Non-pigmented ciliary epithelial cell (primary cell): ENCODE measurements at places on chromosomes 1 and 21.

DNA sequence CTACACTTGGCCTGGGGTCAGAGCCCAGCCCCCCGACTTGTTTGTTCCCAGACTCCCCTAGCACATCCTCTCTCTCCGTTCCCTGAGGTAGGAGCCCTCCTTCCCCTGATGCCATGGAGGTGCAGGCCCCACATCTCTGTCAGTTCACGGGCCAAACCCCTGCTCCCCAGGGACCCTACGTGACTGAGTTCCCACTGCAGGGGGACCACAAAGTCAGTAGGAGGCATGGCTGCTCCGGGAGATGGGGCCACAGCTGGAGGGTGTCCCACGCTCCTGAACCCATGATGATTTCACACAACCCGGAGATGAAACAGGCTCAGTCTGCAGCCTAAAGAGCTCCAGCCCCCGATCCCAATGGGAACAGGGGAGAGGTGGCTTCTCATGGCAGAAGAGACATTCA is 272.2 kb downstream of the NPHP4 start:
- DNase-seq, result no peak

- no peak for DNase-seq
These were observed 163.7 kb upstream of the EDN2 start for GRCh38 chr1:41648230-41648629.

DNA sequence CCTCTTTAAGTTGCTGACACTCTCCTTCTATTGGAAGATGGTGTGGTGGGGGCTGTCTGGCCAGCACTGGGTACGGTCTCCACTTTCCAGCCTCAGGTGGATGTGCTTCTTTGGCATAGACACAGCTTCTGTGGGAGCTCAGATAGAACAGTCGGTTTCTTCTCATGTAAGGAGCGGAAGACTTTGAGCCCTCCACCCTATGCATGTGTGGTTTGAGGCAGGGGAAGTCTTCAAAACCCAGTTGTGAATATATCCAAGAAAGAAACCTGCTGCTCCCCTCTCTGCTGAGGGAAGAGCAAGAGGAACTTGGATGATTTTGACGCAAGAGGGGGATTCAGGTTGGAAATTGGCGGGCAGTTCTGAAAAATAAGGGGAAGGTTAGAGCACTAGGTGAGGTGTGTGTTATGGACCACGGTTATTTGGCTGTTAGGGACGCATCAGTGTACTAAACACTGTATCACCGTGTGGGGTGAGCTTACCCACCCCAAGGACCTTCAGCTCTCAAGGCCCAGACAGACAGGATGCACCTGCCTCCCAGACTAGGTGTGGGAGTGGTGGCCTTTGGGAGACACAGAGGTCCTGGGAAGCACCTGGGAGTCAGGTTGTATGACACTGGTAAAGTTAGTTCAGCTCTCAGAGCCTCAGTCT is 36.2 kb downstream of the IL6R start:
- DNase-seq, result no peak

DNA sequence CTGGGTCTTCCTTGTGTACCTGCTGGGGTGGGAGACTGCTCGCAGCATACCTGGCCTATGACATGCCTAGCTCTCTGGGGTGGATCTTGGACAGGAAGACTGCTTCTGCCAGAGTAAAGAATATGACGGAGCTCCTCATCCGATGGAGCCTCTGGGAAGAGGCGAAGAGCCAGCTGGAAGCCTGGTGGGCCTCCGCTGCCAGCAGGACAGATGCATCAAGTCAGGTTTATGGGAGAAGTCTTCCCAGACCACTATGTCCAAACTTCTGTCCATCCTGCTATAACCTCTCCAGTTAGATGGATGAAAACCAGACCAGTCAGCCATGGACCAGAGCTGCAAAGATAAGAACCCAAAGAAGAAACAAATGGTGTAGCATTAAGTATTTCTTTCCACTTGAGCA is 27.7 kb upstream of the NGF start:
- no peak for DNase-seq

DNA sequence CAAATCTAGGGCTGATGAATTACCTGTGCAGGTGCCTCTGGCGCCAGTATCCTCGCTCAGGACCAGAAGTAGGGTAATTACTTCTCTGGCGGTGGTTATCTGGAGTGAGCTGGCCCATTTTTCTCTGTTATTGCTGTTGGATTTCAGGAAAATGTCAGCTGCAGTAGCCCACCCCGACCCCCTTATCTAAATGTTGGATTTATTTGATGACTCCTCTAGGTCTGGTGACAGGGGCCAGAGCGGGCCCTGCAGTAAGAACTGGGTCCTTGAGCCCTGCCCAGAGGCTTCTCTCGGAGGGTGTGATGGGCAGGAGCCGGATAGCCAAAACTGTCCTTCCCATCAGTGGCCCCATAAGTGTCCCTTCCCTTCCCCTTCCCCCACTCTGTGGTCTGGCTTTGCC is 384.3 kb downstream of the PTPRU start:
- no peak for DNase-seq

- no peak for DNase-seq
These were observed 12.9 kb downstream of the MORN1 start for GRCh38 chr1:2378441-2378851.

DNA sequence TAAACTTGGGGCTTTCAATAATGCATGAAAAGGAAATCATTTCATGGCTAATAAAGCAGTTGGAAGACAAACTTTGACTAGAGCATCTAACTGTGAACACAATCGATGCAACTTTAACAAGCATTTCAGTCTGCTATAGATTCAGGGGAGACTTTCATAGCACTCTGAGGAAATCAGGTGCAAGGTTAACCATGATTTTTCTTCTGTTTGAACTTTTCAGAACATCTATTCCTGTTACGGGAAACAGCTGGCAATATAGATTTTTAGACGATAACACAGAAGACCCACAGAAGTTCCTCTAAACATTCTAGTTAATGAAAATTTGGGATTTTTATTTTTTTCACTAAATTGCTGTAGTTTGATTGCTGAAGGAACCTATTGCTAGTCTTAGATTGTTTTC is 177.3 kb downstream of the TRIM33 start:
- no peak for DNase-seq

GRCh38 chr1:18807334-18808063 is 52.0 kb downstream of the TAS1R2 start:
- no peak for DNase-seq

DNA sequence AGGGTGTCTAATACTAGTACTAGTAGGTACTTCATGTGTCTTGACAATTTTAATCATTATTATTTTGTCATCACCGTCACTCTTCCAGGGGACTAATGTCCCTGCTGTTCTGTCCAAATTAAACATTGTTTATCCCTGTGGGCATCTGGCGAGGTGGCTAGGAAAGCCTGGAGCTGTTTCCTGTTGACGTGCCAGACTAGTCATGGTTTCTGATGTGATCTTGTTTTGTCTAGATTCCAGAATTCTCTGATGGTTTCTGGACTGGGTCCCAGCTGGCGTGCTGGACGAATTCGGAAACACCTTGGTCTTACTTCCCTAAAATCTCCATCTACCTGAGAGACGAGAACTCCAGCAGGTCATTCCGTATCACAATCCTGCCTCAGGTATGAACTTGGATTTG is 66.1 kb upstream of the FAM3B start:
- no peak for DNase-seq

GRCh38 chr1:24566236-24566867 is 10.5 kb downstream of the NCMAP start:
- DNase-seq, result no peak

DNA sequence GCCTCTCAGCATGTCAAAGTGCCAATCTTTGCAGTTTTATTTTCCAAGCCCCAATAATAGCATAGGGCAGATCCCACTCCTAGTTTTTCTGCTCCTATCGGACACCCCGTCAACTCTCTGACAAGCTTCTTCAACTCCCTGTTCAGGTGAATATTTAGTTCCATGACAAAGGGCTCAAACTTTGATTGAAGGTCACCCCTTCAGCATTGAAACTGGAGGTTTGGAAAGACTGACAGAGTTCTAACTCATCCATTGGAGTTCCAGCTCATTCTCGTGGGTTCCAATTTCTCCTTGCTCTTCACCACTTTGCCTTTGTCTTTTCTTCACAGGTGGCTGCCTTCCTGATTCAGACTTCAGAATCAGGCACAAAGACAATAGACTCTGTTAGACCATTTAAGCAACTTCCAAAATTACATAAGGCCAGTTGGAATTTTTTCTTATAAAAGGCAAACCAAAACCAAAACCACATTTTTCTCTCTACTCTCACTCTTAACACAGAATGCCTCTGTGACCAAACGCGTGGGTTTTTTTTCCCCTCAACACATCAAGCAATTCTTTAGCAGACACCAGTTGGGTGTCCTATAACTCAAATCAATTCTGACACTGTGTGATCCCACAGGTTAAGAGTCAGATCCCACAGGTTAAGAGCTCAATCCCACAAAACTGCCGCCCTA is 169.3 kb upstream of the USP25 start:
- DNase-seq, result no peak

DNA sequence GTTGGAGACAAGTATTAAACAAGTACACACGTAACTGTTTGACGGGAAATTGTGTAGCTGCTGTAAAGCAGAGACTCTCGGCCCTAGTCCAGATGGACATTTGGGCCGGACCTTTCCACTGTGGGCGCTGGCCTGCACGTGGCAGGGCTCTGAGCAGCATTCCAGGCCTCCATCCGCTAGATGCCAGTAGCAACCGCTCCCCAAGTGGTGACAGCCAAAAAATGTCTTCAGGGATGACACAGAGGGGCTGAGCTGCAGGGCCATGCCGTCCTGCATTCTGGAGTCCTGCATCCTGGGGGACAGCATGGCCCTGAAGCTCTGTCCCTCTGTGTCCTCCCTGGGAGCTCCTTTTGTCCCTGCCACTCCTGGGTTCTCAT is 24.8 kb downstream of the A3GALT2 start:
- DNase-seq, result no peak

GRCh38 chr21:15671188-15671587 is 58.6 kb upstream of the USP25 start:
- DNase-seq, result no peak

GRCh38 chr1:18256282-18257235 is 149.0 kb downstream of the IGSF21 start:
- DNase-seq, result no peak

- no peak for DNase-seq
These were observed 32.1 kb upstream of the ACTRT2 start for GRCh38 chr1:2989185-2989584.

GRCh38 chr1:3403388-3404231 is 50.9 kb upstream of the ARHGEF16 start:
- no peak for DNase-seq

GRCh38 chr1:87230501-87230900 is 98.2 kb upstream of the LMO4 start:
- no peak for DNase-seq

- DNase-seq, result peak; percentile 87
These were observed 17.1 kb downstream of the TTF2 start for GRCh38 chr1:117077267-117077666.

DNA sequence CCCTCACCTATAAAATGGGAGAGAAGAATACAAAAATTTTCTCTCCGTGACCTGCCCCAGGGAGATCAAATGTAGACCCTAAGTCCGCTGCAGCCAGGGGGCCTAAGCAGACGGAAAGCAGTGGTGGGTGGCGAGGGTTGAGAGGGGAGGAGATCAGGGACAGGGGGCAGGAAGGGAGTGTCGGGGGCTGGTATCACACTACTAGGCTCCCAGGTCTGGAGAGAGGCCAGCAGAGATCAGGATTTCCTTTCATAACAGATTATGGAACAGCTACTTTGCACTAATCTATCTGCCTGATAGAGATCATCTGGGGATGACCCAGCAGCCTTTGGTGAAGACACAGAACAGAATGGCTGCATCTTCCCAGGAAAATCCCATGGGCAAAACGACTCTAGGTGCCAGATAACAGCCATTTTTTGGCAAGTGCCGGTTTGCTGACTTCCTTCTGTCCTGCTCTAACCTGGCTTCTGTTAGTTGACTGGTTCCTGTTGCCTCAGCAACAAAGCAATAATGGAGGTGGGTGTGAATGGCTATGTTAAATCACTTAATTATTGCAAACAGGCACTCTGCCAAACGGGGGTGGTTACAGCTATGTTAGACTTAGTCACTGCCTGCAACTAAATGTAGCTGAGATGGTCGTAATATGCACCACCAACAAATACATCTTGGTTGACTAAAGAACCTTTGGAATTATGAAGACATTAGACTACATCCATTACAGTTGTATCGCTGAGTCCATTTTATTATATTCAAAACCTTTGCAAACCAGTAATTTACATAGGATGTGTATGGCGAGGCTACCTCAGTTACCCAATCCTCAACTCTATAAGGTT is 30.0 kb upstream of the EPS8L3 start:
- peak; percentile 65 for DNase-seq

- DNase-seq, result no peak
These were observed 18.1 kb downstream of the NAV1 start for GRCh38 chr1:201556841-201557571.

- DNase-seq, result no peak
These were observed 41.8 kb downstream of the MAP3K7CL start for GRCh38 chr21:29172282-29172681.

DNA sequence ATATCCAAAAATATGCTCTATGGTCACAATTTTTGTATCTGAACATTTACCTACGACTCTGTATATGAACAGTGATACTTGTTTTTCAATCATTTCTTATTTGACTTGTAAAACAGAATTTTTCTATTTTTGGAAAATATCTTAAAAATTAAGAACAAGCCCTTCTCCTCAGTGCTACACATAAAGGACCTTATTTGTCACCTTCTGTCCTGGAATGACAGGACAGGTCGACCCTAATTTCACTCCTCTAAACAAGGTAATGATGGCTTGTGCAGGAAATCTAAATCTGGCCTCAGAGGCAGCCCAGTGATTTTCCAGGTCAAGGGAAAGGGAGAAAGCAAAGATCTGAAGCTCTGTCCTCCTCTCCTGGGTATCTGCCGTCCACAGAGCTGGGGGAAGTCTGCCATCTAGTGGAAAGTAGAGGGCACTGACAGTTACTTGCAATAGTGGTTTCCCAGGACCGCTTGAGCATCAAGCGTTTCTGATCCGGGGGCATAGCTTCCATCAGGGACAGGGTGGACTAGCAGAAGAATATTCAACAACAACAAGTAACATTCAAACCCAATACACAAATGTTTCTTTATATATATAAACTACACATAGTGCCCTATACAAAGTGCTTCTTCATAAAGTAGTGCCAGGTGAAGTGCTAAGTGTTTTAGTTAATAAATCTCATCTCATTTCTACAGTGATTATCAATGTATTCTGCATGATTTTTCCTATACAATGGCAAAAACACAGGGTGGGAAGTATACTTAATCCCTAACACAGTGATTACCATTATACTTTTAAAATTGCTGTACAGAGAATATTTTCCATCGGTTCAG is 74.6 kb downstream of the SLC25A24 start:
- peak; percentile 45 for DNase-seq
